Activated CD8-positive, alpha-beta memory T cell treated with anti-CD3 and anti-CD28 coated beads, Interleukin-2, amount 10 ng/mL, durations not matched to agents 7 days and 5 days (primary cell): ENCODE measurements at places on chromosomes 2 and 18. TPM values are rescaled to one million over a fixed set of nuclear protein-coding genes. Genes with fewer than 3 reads are reported as not detected.

DNA sequence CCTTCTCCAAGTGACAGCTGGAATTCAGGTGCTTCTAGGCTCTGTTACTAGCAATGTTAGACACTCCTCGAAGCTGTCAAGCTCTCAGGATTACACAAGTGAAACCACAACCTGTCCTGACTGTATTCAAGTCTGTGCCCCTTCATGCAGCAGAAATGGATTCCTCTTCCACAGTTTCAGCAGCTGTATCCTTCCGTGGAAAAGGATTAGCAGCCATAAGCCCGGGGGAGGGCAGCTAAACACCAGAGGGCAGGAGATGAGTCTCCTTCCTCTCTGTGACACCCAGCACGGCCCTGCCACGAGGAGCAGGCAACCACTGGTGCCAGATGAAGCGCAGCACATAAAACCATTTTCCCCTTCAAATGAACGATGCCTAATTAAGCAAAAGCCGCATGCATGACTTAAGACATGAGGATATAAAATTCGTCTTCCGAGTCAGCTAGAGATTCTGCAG, 1.2 kb downstream of the ST3GAL5 start:
- DNase-seq: peak; percentile 77

DNA sequence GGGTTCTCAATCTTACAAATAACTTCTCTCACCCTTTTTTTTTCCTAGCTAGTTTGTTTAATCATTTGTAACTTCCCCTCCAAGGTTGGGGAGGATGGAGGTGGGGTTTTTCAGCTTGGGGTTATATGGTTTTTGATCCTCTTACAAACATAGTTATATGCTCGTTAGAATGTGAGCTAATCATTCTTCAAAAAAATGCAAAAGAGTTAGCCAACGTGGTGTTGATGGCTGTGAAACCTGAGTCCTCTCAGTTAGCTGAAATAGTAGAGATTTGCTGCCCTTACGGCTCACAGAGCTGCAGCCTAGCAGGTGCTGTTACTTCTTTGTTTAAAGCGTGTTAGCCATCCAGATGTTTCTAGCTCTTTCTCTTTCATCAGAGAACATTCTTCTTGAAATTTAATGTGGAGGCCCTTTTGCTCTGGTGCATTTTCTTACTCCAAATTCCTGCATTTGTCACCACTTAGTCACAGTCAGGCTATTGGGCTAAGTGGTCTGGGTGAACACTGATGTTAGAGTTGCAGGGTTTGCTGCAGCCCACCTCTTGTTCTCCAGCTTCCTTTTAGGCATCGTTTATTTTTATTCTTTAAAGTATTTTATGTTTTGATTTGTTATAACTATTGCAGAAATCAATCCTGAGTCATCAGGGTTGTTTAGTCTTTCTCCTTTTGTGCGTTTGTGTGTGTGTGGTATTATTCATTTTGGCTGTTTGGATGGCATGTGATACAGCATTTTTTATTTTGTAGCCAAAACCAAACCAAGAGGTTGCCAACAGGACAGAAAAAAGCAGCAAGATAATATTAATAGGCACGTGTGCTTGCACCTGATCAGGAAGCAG, 41.1 kb downstream of the LIMS1 start:
- no peak for DNase-seq

DNA sequence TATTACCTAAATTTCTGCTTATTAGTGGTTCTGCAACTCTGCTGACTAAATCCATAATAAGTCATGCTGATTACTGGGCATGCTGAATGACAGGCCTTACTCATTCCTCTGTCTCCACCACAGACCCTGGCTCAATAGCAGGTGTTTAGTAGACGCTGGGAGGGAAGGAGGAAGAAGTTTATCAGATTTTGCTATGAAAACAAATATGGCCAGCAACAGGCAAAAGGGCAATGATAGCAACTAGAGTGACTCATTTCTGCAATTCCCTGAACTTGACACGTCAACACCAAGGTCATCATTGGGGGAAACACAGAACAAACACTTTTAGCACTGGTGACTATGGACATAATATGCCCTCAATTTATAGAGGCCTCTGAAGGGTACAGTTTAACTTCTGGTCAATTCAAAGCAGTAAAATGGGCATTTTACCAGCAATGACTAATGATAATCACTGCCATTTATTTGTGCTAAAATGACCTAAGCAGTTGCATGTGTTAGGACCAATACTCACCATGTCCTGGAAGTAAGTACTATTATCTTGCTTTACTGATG, 35.2 kb downstream of the TMEM163 start:
- peak; percentile 72 for DNase-seq

DNA sequence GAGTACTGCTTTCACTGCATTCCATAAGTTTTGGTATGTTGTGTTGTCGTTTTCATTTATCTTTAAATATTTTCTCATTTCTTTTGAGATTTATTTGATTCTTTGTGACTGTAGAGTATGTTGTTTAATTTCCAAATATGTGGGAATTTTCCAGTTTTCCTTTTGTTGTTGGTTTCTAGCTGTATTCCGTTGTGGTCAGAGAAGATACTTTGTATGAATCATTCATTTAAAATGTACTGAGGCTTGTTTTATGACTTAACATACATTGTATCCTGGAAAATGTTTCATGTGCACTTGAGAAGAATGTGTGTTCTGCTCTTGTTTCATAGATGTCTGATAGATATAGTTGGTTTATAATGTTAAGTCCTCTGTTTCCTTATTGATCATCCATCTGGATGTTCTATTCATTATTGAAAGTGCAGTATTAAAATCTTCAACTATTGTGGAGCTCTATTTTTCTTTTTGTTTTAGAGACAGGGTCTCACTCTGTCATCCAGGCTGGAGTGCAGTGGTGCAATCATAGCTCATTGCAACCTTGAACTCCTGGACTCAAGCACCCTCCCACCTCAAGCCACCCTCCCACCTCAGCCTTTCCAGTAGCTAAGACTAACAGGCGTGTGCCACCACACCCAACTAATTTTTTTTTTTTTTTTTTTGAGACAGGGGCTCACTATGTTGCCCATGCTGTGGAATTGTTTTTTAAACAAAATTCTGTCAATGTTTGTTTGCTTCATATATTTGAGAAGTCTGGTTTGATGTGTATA, 96.8 kb downstream of the TAF4B start:
- DNase-seq: no peak

The YES1 gene
- 12.5 TPM for total RNA-seq
